Hematopoietic multipotent progenitor cell treated with erythropoietin and hydrocortisone succinate and interleukin-3 and kit ligand, for 17 days (in vitro differentiated cells): ENCODE measurements at places on chromosomes 12 and 14.

GRCh38 chr12:6235499-6235898, 35.3 kb downstream of the CD9 start:
- no peak for DNase-seq

GRCh38 chr12:84661786-84662185, 250.8 kb downstream of the SLC6A15 start:
- DNase-seq, result no peak

DNA sequence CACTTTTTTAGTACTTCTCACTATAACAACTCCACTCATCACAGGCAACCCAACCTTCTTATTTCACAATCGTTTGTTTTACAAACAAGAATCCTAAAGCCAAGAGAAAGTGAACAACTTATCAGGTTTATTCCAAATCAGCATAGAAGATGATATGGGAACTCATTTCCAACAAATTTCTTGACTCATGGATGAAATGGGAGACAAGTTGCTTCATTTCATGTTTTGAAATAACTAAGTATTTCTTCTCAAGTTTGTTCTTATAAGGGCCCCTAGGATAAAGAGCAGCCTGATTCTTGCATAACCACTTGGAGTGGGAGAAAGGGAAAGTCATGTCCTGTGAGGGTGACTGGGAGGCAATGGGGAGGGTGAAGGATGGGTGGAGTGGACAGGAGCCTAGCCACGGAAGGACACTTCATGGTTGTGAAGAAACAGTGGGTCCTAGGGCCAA, 168.3 kb downstream of the DUSP6 start:
- no peak for DNase-seq

DNA sequence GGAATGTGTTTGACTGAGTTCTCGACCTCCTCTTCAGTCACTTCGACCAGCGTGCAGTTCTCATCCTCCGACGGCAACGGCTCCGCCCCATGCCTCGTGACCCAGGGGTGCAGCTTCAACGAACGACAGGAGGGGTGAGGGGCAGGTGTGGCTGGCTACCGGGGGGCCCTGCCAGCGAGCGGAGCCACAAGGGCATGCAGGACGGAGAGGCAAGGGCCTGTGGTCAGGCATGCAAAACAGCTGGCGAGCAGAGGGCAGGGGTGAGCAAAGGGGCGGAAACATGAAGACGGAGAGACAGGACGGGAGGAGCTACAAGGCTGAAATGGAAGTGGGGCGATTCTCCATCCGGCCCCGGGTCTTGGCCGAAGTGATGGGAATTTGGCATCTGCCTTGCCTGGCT, 38.7 kb downstream of the P2RX4 start:
- no peak for DNase-seq

GRCh38 chr14:61733972-61734371, 28.2 kb upstream of the SNAPC1 start:
- no peak for DNase-seq

DNA sequence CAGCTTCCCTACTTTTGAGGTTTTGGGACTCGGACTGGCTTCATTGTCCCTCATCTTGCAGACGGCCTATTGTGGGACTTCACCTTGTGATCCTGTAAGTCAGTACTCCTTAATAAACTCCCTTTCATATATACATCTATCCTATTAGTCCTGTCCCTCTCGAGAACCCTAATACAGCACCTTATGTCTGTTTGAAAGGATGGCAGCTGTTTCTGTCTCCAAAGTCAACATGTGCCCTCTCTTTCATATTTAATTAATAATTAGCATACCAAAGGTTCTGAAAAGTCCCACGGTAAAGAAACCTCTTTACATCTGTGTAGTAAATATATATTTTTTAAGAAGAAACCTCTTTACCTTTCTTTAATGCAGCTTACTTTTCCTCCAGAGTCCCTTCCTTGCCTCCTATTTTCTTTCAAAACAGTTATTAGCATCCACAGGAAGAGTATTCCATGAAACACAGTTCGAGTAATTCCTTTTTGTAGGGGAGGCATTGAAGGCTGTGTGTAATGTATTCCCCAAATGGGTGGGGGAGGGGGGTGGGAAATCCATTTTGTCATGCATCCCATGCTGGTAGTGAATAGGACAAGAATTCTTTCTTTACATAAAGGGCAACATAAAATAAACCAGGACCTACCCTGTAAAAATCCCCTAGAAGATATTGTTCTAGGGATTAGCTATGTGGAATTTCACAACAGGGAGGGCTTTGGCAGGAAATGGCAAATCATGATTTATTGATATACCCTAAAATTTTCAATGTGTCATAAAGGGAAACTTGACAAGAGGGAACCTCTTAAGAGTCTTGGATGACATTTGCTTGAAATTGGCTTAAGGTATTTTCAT, 241.5 kb downstream of the SUDS3 start:
- no peak for DNase-seq

DNA sequence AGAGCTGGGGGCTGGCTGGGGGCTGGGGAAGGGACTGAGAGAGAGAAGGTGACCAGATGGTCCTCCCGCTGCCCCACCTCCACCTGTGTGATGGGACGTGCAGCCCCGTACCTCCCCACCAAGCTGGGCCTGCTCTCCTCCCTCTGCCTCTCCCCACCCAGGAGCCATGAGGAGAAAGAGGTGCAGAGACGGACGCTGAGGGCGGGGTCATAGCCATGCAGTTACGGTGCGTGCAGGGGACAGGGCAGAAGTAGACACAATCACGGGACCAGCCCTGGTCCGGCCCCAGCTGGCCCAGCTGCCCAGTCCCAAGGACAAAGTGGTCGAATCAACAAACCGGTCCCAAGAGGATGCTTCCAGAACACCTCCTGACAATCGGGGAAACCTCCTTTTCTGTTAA, 33.2 kb downstream of the RFLNA start:
- no peak for DNase-seq

- no peak for DNase-seq
Observed at GRCh38 chr12:129613314-129613713, 290.5 kb downstream of the TMEM132D start.

DNA sequence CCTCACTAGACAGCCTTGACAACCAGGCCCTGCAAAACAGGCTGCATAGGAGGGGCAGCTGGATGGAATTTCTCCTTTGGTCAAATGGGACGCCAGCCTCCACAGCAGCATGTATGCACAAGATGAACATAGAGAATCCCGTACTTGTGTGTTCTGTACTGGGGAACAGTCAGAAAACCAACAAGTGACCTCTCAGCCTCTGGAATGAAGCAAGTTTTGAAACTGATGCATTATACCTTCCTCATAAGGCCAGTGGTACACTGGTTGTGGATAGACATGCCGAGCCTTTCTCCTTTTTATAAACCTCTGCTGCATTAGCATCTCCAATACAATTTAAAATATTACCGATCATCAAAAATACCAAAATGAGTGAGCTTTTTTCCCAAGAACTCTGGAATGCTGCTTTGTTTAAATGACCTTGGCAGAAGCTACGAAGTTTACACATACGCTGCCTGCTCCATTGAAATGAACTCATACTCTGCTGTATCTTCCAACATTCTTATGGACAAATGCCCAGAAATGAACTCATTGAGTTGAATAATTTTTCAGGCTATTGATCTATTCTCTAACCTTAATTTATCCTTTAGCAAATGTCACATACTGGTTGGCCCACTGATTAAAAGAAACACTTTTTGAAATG, 47.6 kb upstream of the FERMT2 start:
- no peak for DNase-seq

DNA sequence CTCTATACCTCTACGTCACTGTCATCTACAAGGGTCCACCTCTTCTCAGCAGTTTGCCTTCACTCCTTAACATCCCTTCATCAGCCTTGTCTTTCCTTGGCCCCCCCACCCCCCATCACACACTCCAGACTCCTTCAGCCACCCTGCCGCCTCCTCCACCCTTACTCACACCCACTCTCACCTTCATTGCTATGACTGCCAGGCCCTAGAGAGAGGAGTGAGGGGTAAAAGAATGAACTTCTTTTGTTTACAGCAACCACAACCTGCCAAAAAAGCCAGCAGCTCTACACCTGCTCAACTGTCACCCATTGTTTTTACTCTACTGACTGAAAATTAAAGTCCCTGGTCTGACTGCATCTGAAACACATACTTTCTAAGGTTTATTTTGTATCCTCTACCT, 112.8 kb downstream of the DUSP6 start:
- DNase-seq, result no peak

- no peak for DNase-seq
Observed at GRCh38 chr12:66960704-66961690, 282.1 kb upstream of the GRIP1 start.

GRCh38 chr12:79935624-79936345, 888 bp upstream of the PPP1R12A start:
- peak; percentile 61 for DNase-seq
